Activated CD4-positive, alpha-beta T cell treated with anti-CD3 and anti-CD28 coated beads, Interleukin-2, amount 10 ng/mL, durations not matched to agents 7 days and 5 days (primary cell): ENCODE measurements at places on chromosomes 12 and 14.

GRCh38 chr12:27751386-27752047, 28.5 kb upstream of the KLHL42 start:
- DNase-seq = no peak

GRCh38 chr12:94602024-94602423, 48.3 kb downstream of the TMCC3 start:
- no peak for DNase-seq

- DNase-seq = no peak
Measured at GRCh38 chr12:115074617-115075016, 390.6 kb upstream of the TBX3 start.

DNA sequence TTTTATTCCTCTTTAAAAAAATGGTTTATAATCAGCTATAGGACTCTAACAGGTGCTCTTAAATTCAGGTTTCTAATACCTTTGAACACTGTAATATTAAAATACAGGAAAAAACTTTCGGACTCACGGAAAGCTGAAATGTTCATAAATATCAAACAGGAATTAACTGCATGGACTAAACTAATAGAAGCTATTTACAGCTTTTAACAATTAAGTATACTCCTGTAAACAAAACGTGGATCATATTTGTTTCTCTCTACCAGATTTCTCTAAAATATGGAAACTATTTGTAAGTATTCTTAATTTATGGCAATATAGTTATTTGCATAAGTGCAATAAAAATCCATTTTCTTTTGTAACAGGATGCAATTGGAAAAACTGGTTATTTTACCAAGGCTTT, 108.9 kb upstream of the RESF1 start:
- DNase-seq = no peak

GRCh38 chr12:120067901-120068300, 48.7 kb downstream of the RAB35 start:
- no peak for DNase-seq

DNA sequence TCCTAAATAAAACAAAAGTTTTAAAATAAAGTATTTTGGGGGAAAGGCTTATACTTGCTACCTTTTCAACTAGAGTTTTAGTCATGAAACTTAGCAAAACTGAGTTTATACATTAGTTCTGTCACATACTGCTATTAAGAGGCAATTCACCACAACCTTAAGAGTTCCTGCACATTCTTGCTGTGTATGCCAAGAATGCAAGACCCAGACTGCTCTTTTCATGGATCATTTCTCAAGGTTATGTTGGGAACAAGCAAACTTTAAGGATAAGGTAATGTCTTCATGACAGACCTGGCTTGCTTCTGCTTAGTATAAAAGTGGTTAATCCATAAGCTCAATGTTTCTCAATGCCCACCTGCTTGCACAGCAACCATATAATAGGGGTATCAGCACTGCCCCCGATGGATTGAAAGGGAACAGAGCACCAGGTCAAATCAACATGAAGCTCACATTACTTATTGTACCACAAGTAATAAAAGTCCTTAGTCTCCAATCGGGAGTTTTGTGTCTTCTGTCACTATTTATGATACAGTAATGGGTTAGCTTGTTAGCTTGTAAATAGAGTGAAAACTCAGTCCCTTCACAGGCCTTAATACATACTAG, 67.6 kb downstream of the KIF21A start:
- DNase-seq = no peak

DNA sequence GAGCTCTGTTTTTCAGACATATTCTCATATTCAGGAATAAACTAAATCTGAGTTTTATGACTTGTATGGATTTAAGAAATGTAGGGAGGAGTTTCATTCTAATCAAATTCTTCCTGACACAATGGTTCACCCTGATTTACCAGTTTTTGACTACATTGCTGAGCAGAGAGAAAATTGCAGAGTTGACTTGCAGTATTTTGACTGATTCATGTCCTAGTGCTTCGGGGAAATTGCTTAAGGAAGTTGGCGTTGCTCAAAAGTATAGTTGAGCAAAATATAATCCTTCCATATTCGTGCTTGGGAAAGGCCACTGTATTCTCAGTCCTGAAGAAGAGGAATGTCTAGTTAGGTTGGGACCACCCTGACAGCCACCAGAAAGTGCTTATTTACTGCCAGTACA, 1.3 kb upstream of the TWF1 start:
- DNase-seq = no peak

- no peak for DNase-seq
Measured at GRCh38 chr12:5027046-5027821, 16.4 kb upstream of the KCNA5 start.

DNA sequence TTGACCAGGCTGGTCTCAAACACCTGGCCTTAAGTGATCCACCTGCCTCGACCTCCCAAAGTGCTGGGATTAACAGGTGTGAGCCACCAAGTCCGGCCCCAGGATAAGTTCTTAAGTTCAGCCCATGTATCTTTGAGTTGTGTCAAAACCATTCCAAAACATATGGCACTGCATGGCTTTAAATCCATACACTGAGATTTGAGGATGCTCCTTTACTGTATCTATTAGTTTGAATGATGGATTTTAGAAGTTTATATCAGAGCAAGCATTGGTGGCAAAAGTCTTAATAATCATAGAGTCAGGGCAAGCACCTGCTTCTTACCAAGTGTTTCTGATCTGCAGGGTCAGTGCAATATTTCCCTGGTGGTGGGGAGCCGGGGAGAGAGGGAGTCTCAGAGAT, 6.1 kb downstream of the KRT6B start:
- no peak for DNase-seq

DNA sequence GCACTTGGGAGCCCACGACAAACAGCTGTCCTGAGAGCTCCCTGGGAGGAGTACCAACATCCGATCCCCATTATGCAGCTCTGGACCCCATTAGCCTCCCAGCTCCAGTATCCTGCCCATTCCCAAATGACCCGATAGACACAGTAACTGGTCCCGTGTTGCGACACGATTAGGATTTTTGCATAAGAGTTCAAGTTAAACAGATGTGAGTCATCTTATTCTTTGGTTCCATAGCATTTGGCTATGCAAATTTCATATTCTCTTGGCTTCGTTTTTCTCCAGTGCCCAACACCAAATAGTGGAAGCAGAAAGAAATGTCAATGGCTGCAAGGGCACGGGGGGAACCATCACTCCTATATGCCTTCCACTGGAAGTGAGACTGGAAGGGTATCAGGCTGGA, 43.0 kb upstream of the LRRC10 start:
- DNase-seq = no peak

DNA sequence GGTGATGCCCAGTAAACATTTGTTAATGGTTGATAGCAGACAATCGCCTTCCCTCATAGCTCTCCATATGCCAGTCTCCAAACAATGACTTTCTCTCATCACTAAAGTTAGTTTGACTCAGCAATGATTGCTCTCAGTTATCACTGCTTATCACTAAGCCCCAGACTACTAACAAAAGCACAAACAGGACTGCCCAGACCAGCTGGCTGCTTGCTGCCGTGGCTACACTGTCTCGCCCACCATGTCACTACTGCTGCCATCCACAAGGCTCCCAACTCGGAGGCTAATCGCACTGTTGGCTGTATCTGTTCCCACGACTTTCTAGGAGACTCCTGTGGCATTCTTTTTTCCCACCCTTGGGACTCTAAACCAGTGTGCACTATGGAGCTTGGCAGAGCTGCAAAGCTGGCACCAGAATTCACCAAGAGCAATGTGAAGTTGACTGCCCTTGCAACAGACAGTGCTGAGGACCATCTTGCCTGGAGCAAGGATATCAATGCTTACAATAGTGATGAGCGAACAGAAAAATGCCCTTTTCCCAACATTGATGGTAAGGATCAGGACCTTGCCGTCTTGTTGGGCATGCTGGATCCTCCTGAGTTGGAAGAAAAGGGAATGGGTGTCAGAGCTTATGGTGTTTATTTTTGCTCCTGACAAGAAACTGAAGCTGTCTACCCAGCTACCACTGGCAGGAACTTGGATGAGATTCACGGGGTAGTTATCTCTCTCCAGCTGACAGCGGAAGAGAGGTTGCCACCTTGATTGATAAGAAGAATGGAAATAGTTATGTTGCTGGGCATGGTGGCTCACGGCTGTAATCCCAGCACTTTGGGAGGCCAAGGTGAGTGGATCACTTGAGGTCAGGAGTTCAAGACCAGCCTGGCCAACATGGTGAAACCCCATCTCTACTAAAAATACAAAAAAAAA, 27.1 kb upstream of the NR2C1 start:
- no peak for DNase-seq

DNA sequence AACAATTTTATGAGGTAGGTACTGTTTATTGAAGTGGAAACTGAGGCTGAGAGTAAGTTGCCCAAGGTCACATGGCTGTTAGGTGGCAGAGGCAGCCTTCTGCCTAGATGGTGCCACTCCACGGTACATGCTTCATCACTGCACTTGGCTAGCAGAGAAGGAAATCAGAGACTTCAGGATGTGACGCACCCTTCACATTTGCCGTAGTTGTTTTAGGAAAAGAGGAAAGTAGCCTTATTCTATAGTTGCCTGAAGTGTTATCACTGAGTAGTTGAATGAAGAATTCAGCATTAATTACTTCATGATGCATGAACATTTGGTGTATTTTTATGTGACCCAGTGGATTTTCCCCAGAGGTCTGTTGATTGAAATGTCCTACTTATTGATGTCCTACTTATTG, 55.7 kb downstream of the ERC1 start:
- DNase-seq = no peak

DNA sequence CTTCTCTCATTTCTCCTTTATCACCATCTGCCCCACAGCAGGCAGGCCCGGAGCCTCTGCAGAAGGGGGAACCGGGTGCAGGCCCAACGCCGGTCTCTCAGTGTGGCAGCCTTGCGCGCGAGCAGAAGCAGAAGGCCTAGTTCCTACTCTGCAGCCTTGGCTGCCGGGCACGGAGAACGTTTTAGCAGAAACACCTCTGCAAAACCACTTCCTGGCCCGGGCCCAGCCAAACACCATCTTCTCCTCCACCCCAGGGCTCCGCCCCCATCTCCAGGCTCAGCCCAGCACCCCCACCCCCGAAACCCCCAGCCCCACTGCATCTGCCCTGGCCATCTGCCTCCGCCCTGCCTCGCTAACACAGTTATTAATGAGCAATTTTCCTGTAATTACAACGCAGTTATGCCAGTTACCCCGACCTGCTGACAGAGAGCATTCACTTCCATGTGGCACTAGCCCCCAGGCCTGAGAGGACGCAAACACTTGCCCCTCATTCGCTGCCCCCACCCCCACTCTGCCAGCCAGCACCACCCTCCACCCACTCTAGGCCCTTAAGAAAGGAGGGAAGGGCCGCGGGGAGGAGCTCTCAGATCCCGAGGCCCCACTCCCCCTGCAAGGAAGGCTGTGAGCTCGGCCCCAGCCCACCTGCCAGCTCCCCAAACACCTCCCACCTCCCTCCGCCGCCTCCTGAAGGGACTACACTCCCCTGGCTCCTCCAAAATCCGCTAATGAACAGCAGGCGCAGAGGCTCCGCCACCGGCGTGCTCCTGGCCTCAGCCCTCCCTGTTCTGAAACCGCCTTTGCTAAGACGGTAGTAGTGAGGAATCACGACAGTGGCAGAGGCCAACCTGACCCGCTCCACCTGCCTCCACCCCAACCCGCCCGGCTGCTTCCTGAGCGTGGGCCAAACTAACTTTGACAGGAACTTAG, 44.7 kb upstream of the FBRSL1 start:
- DNase-seq = peak; percentile 88

DNA sequence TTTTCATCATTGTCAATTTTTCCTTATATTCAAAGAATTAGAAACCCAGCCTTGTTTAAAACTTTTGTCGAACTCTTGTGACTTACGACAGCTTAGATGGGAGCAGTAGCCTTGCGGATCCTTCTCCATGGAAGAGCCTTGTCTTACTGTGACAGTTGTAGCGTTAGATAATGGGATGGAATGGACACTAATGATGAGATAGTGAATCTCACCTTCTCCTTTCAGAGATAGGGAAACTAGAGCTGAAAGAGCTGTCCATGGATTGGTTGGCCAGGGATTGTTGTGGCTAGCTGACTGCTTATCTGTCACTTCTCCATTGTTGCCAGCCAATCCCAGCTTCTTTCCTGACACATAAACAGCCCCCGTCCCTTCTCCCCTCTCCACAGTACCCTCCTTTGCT, 59.4 kb downstream of the BHLHE41 start:
- DNase-seq = no peak

GRCh38 chr12:123936471-123936870, 36.2 kb downstream of the CCDC92 start:
- no peak for DNase-seq

- peak; percentile 78 for DNase-seq
Measured at GRCh38 chr12:49866859-49867569, 24.1 kb upstream of the BCDIN3D start.

DNA sequence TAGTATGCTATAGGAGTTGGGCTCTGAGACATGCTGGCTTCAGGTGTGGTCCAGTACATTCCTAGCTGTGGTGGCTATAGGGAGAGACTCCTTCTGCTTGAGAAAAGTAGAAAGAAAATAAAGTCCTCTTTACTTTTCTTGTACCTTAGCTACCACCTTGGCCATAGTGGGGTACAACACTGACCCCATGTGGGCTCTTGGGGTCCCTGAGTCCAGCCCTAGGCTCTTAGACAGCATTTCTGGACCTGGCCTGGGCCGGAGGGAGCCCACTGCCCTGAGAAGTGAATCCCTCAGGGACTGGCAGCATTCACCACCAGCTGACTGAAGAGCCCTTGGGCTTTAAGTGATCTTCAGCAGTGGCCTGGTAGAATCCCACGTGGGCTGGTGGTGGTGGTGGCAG, 143.1 kb downstream of the SYT10 start:
- DNase-seq = no peak

- no peak for DNase-seq
Measured at GRCh38 chr12:8985213-8985754, 4.1 kb upstream of the KLRG1 start.

DNA sequence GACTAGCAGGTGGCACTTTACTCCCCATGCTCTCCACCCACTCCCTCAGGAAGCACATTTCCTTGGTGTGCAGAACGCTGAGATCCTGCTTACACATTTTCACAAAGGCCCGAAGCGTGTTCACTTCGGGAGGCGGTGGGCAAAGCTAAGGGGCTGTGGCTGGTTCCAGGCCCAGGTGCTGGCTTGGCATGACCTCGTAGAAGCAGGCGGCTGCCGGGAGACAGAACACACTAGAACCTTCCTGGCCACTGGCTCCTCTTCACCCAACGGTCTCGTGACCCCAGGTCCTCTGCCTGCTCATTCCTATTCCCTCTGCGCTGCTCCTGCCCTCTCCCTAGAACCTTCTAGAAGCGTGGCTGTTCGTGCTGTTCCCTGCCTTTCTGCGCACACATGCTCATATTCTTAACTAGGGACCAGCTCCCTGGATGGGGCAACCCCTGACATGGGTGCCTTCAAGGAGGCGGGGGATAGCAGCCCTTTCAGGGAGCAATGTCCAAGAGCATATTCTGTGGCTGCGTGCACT, 43.3 kb downstream of the ATP23 start:
- DNase-seq = no peak

- DNase-seq = no peak
Measured at GRCh38 chr14:68939893-68940613, 39.0 kb downstream of the ACTN1 start.
